GM12892 (cell line): ENCODE measurements at places on chromosomes 2 and 18.

GRCh38 chr2:240766072-240766471 lies 53.9 kb downstream of the KIF1A start:
- no peak for DNase-seq

- DNase-seq = no peak
These were observed 200.3 kb downstream of the CMPK2 start for GRCh38 chr2:6665093-6666045.

DNA sequence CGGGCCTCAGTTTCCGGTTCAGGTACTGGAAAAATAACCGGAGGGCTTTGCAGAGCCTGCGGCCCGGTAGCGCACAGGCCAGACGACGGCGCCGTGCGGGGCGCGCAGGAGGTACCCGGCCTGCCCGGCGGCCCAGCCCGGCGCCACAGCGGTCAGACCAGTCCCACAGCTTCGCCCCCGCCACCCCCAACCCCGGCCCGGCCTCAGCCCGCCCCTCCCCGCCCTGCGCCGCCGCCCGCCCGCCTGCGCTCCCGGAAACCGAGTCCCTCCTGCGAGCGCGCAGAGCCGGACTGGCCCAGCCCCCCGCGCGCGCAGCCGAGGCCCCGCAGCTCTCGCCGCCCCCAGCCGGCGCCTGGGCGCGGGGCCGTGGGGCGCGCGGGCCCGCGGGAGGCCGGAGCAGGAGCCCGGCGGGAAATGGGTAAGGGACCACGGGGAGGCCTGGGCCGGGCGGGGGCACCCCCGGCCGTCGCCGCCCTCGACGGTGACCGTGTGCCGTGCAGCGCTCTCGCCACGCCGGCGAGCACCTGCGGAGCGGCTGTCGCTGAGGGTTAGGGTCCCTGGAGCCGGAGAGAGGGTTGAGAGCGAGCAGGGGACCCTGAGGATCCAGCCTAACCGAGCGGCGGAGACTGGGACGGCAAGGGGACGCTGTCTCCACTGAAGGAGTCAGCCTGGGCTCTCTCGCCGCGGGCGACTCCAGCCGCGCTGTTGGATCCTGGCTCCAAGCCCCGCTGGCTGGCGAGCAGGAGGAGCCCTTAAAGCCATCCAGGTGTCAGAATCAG lies 16.5 kb upstream of the PSD4 start:
- peak; percentile 58 for DNase-seq

DNA sequence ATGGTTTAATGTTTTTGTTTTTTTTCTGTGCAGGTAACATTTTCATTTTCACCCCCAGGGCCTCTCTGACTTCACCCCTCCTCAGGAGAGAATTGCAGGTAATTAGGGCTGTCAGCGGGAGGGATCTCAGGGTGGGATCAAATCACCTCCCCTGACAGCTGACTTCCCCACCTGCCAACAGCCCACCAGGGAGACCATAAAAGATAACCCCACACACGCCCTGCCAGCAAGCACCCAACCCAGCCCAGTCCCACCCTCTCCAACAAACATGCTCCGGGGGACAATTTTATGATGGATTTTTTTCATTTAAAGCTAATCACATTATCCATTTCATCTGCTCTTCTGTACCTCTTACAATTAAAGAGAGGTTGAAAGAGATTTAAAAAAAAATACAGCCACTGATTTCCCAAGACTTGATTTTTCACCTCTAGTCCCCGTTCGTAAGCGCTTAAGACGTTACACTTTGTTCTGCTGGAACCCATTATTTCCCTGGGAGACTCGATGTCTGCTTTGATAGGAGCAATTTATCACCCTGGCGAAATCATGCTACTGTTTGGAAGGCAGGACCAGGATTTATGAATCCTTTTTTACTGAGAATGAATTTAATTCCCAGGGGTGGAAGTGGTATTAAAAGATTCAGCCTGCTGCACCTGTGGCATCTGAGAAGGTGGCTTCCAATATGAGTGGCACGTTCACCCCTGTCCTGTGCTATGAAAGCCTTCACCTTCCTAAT lies 232.9 kb upstream of the ID2 start:
- no peak for DNase-seq

GRCh38 chr2:18830962-18831361 lies 241.6 kb upstream of the NT5C1B start:
- no peak for DNase-seq

GRCh38 chr2:55859875-55860274 lies 63.7 kb downstream of the EFEMP1 start:
- DNase-seq = no peak
